IMR-90 (cell line): ENCODE measurements at places on chromosomes 6 and 20. TPM values are rescaled to one million over a fixed set of nuclear protein-coding genes. Genes with fewer than 3 reads are reported as not detected.

Gene INSM1
- total RNA-seq = not detected in 2 replicates

Gene TUBB1
- not detected in 2 replicates for total RNA-seq

GRCh38 chr6:72683797-72684196, 61.9 kb downstream of the KCNQ5 start:
- H3K27me3 ChIP-seq = no peaks in the 10 kb centered on the region
- H3K4me3 ChIP-seq = no peak overlapping the region
- H3K4me1 ChIP-seq = no peaks in the 10 kb centered on the region
- H3K27ac ChIP-seq = no peak overlapping the region
- no peaks in the 10 kb centered on the region for H3K36me3 ChIP-seq

GRCh38 chr6:113551168-113551567, 306.0 kb upstream of the MARCKS start:
- no peaks in the 10 kb centered on the region for H3K36me3 ChIP-seq
- no peak overlapping the region for H3K27ac ChIP-seq
- no peak for DNase-seq
- no peaks in the 10 kb centered on the region for H3K27me3 ChIP-seq
- H3K4me1 ChIP-seq = no peaks in the 10 kb centered on the region

Gene SGK1
- 121 and 211 TPM in 2 replicates for total RNA-seq
